ENCODE measurements at places on chromosomes 11 and 22.

- DNase-seq: no peak
These were observed 200.1 kb upstream of the GUCY1A2 start for GRCh38 chr11:107218123-107219013.

- no peak for DNase-seq
These were observed 113.8 kb upstream of the SORL1-AS1 start for GRCh38 chr11:121566279-121567168.

DNA sequence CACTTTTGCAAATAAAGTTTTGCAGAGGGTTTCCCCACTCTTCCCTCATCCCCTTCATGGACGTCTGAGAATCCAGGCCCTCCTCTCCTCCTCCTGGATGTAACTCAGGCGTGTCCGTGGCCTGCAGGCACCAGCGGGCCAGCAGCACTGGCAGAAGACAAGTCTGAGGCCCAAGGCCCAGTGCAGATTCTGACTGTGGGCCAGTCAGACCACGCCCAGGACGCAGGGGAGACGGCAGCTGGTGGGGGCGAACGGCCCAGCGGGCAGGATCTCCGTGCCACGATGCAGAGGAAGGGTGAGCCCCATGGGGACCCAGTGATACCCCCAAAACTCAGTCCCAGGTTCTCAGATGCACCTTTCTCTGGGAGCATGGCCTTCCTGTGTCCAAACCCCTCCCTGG, 14.4 kb downstream of the TUB start:
- no peak for DNase-seq

GRCh38 chr11:106202935-106203620, 125.6 kb downstream of the AASDHPPT start:
- peak; percentile 6 for DNase-seq

DNA sequence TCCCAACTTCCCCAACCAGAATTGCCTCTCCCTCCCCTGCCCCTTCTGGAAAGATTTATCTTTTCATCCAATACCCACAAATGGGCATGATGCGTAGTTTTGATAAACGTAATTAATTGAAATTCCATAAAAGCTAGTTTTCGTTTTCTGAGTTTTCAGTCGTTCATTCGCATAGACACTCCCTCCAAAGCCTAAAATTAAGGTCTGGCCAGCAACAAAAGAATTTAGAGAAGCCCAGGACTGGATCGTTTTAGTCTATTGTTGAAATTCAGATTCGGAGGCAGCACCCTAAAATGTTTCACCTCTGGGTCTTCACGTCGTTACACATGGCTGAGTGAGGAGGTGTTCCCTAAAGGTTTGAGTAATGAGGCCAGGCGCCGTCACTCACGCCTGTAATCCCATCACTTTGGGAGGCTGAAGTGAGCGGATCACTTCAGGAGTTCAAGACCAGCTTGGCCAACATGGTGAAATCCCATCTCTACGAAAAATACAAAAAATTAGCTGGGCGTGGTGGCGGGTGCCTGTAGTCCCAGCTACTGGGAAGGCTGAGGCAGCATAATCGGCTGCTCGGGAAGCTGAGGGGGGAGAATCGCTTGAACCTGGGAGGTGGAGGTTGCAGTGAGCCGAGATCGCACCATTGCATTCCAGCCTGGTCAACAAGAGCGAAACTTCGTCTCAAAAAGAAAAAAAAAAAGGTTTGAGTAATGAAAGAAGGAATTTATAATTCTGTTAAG, 589 bp upstream of the NDUFC2 start:
- no peak for DNase-seq

- DNase-seq: no peak
These were observed 628.2 kb downstream of the FAM181B start for GRCh38 chr11:82105331-82105998.
